Activated CD4-positive, alpha-beta memory T cell treated with anti-CD3 and anti-CD28 coated beads for 36 hours (primary cell): ENCODE measurements at places on chromosomes 11 and 22. TPM values are rescaled to one million over a fixed set of nuclear protein-coding genes. Genes with fewer than 3 reads are reported as not detected.

HTR3B gene
- total RNA-seq: not detected

OTOG gene
- not detected for total RNA-seq

NPAS4 gene
- total RNA-seq: not detected

DNA sequence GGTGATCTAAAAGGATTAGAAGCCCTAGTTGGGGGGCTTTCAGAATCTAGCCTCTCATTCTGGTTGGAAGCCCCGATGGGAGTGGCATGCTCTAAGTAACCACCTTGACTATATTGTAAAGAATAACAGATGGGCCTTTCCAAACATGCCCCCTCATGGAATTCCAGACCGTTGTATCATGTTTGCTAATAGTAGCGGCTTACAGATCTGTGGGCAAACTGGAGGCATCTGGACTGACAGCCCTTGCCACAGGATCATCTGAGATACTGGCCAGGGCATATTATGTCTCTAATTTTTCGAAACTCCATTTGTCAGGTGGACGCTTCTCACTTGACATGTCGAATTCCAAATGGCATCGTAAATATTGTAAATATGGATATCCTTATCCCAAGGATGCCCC lies 10.5 kb downstream of the APIP start:
- DNase-seq: no peak
- H3K4me3 ChIP-seq: no peak overlapping the region
- H3K27me3 ChIP-seq: no peaks in the 10 kb centered on the region
- H3K27ac ChIP-seq: no peak overlapping the region
- peaks cover 22% of the 10 kb centered on the region for H3K36me3 ChIP-seq
- peaks cover 3% of the 10 kb centered on the region for H3K4me1 ChIP-seq

DNA sequence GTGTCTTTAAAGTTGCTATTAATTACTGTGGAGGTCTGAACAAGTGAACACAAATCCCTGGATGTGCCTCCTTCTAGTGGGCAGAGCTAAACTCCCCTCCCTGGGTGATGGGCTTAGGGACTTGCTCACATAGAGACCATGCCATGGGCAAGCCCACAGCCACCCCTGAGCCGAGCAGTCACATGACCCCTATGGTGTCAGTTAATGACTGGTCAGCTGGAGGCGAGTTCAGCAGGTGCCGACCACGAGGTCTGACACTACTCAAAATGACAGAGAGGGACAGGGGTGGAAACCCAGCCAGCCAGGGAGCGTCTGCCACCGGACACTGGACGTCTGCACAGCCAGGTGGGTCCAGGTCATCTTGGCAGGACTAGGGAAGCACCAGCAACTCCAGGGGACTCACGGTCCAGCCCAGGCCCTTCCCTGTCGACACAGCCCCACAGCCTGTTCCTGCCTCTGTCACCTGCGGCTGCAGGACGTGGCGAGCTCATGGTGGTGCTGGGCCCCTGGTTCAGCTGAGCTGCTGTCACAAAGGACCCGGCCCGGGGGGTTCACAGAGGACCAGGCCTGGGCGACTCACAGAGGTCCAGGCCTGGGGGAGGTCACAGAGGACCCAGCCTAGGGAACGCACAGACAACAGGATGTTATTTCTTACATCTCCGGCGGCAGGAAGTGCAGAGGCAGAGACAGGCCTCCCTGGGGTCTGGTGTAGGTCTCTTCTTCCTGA lies 135.0 kb downstream of the BRD1 start:
- no peak overlapping the region for H3K4me3 ChIP-seq
- no peaks in the 10 kb centered on the region for H3K4me1 ChIP-seq
- H3K27me3 ChIP-seq: peaks cover 9% of the 10 kb centered on the region
- H3K27ac ChIP-seq: no peak overlapping the region
- H3K36me3 ChIP-seq: no peaks in the 10 kb centered on the region

DNA sequence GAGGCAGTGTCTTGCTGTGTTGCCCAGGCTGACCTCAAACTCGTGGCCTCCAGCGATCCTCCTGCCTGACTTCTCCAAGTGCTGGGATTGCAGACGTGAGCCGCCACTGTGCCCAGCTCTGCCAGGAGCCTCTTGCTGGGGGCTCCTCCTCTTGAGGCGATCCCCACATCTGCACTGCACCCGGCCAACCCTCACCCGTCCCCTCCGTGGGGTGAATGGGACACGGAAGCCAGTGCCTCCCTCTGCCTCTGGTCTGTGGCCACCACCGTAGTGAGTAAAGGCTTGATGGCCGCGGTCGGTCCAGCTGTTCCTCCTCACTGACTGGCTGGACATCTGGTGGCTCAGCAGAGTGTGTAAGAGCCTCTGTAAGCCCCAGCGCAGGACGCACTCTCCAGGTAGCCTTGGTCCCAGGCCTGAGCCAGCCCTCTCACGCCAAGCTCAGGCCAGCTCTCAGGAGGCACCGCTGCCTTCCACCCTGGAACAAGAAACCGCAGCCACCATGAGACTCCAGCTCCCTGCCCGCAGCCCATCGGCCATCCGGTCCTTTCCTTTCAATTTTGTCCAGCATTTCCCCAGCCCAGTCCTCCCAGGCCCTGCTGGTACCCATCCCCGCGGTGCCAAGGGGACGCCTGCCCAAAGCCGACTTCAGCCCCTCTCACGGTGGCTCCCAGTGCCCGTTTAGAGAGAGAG lies 100.3 kb downstream of the BRD1 start:
- no peak overlapping the region for H3K27ac ChIP-seq
- H3K27me3 ChIP-seq: peaks cover 43% of the 10 kb centered on the region
- no peaks in the 10 kb centered on the region for H3K36me3 ChIP-seq

DNA sequence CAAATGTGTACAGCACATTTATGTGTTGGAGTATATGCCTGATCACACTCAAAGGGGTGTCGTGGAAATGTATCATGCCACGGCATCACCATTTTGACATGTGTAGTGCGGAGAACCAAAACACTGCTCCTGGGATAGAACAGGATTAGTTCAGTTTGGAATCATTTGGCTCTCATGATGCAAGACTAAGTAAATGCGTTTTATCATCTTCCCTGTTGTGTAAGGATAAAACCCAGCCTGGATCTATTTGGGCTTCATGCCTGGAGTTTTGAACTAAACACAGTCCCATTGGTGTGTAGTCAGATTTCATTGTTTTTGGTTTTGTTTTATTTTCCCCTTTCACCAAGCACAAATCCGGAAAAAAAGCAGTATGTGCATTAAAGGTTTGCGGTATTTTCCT lies 574.3 kb downstream of the NTM start:
- no peak for DNase-seq
- H3K27ac ChIP-seq: no peak overlapping the region
- no peaks in the 10 kb centered on the region for H3K27me3 ChIP-seq
- H3K36me3 ChIP-seq: no peaks in the 10 kb centered on the region
- no peaks in the 10 kb centered on the region for H3K4me1 ChIP-seq

DNA sequence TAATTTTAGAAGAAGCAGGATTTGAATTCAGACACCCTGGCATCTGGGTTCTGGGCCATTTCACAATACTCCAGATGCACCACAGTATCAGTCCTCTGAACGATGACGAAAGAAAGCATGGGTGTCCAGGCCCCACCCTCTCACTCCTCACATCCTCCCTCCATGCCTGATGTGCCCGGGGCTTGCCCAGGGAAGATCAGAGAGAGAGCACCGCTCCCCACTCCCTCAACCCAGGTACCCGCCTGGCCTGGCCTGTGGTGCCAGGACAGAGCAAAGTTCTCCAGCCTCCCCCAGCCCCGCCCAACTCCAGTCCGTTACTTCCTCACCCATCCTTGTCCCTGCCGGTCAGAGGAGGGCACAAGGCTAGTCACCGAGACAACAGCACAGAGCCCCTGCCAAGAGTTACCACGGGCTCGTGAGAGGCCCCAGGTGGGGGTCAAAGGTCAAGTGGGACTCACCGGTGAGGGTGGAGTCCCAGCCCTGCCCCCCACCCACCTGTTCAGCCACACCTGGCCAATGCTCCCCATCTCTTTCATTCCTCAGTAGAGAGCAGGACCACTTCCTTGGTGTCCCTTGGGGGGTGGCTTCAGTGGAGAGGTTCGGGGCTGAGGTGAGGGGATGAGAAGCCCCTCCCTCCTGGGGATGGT lies 8.1 kb downstream of the BCL9L start:
- H3K4me3 ChIP-seq: peak overlapping the region; percentile 92
- H3K4me1 ChIP-seq: peaks cover 89% of the 10 kb centered on the region
- H3K36me3 ChIP-seq: peaks cover 4% of the 10 kb centered on the region
- no peaks in the 10 kb centered on the region for H3K27me3 ChIP-seq
- peak; percentile 81 for DNase-seq
- peak overlapping the region; percentile 100 for H3K27ac ChIP-seq

DNA sequence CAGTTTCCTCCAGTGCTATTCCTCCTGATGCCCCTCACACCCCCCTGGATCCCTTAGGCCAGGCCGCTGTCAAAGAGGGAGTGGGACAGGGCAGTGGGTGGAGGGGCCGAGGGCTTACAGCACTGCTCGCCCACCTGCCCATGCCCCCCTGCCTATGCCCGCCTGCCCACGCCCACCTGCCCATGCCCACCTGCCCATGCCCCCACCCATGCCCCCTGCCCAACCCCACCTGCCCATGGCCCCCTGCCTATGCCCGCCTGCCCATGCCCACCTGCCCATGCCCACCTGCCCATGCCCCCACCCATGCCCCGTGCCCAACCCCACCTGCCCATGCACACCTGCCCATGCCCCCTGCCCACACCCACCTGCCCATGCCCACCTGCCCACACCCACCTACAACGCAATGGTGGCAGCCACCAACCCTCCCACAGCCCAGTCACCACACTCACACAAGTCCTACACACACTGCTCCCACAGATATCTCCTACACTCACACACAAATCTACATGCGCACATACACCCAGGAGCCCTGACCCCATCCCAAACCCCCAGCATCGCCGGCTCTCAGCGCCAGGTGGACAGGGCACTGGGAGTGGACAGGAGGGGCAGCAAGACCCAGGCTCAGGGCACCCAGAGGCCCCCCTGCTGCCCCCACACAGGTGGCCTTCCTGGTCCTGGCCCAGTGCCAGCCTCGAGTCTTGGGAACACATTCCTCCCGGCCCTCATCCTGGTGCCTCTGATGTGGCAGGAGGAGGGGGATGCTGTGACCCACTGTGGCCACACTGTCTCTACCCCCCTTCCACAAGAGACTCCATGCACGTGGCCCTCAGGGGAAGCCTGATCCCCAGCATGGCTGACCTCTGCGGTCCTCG lies 61.8 kb downstream of the CYTH4 start:
- H3K4me3 ChIP-seq: no peak overlapping the region
- no peaks in the 10 kb centered on the region for H3K36me3 ChIP-seq

DNA sequence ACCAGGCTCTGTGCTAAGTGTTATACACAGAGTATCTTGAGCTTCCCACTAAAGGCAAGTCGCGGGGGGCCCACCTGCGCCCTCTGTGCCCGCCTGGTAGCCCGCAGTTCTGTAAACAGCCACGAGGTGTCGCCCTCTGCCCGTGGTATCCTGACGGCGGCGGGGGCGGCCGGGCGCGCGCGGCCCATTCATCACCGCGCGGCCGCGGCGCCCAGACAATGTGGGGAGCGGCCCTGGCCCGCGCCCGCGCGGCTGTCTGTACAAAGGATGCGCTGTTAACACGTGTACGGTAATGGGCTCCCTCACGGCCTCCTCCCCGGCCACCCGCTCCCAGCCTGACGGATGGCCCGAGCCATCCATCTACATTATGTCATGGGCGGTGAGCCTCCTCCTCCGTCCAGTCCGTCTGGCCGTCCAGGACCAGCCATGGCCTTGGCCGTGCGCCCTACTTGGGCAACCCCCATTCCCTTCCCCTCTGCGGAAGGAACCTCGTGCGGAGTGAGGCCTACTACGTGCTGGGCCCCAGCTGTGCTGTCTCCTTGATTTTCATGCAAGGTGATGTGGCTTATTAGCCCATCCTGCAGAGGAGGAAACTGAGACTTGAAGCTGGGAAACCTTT lies 99.4 kb downstream of the MIAT start:
- H3K27me3 ChIP-seq: no peaks in the 10 kb centered on the region
- no peak overlapping the region for H3K27ac ChIP-seq
- H3K36me3 ChIP-seq: peaks cover 14% of the 10 kb centered on the region
- H3K4me1 ChIP-seq: no peaks in the 10 kb centered on the region

DNA sequence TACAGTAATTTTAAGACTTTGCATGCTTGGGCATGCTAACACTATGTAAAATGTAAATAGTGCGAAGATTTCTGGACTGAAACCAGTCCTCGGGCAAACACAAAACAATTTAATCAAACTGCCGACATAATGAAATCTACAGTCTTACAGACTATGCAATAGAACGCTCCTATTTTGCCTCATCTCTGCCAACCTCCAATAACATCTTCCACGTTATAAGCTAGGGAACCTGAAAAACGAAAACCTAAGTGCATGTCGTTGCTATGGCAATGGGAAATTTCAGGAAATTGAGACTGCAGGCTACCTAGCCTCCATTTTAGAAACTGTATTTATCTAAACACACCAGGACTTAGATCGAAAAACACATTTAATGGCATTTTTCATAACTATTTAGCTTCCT lies 1.1 kb downstream of the CSTF3 start:
- H3K36me3 ChIP-seq: peaks cover 24% of the 10 kb centered on the region
- DNase-seq: no peak
- H3K27me3 ChIP-seq: no peaks in the 10 kb centered on the region
- peak overlapping the region; percentile 95 for H3K27ac ChIP-seq
- H3K4me3 ChIP-seq: peak overlapping the region; percentile 99
- H3K4me1 ChIP-seq: peaks cover 49% of the 10 kb centered on the region

DNA sequence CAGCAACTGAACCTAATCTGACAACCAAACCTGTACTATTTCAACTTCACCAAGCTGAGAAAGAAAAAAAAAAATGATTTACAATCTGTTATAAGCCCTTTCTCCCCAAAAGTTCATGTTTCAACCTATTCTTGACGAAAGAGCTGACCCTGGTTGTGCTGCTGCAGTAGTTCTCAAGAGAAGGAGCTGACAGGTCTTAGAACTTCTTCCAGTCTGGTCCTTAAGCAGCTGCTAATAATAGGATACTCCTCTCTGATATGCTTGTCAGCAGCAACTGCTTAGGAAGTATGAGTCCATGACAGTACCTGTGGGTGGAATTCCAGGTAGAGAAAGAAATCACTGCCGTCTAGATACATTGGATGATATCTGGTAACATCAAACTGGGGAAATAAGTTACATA lies 735.1 kb upstream of the CCDC90B start:
- no peaks in the 10 kb centered on the region for H3K27me3 ChIP-seq
- H3K4me1 ChIP-seq: no peaks in the 10 kb centered on the region
- no peak overlapping the region for H3K4me3 ChIP-seq
- DNase-seq: no peak
- no peaks in the 10 kb centered on the region for H3K36me3 ChIP-seq
- H3K27ac ChIP-seq: no peak overlapping the region

GRCh38 chr11:130623670-130624668 lies 175.5 kb downstream of the ADAMTS15 start:
- no peak overlapping the region for H3K4me3 ChIP-seq
- H3K27me3 ChIP-seq: peaks cover 11% of the 10 kb centered on the region
- no peak overlapping the region for H3K27ac ChIP-seq
- no peak for DNase-seq
- H3K36me3 ChIP-seq: no peaks in the 10 kb centered on the region

DNA sequence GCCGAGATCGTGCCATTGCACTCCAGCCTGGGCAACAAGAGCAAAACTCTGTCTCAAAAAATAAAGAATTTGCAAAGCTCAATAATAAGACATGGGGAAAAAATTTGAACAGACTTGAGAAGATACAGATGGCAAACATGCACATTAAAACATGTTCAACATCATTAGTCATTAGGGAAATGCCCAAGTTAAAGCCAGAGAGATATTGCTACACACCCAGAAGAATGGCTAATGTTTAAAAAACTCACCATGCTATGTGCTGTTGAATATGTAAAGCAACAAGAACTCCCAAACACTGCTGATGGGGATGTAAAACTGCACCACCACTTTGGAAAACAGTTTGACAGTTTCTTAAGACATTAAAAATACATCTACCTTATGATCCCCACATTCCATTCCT lies 12.6 kb downstream of the LRRC75B start:
- H3K27ac ChIP-seq: no peak overlapping the region
- peaks cover 6% of the 10 kb centered on the region for H3K36me3 ChIP-seq
- H3K4me3 ChIP-seq: no peak overlapping the region
- H3K4me1 ChIP-seq: no peaks in the 10 kb centered on the region
